ENCODE measurements at places on chromosomes 2 and 18.

GRCh38 chr2:96500385-96501066, 4.6 kb downstream of the NEURL3 start:
- DNase-seq, result no peak

DNA sequence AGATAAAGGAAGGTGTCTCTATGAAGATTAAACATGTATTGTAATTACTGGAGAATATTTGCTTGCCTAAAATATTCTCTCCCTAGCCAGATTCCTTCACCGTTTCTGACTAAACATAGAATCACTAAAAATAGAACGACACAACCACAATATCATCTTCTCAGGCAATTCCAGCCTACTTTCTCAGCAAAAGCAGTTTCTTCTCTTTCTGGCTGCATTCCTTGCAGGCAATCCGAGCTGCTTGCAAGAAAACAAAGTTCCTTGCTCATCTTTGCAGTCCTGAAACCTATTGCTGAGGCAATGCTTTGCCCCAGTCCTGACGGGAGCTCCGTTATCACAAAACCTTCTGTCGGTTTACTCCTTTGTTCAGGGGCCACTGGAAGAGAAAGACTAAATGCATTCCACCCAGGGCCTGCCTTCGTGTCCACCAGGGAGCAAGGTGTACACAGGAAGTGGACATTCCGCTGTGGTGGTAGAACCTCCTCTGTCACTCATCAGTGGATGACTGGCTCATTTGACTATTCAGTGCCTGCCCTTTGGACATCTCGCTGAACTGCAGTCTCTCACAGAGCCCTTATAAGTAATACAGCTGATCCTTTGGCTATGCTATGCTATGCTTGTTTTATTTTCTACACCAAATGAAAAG, 239.2 kb upstream of the DOK6 start:
- DNase-seq, result no peak

GRCh38 chr18:52903857-52904256, 563.9 kb downstream of the DCC start:
- DNase-seq, result no peak

GRCh38 chr2:127542231-127542630, 6.7 kb downstream of the MYO7B start:
- DNase-seq, result no peak

DNA sequence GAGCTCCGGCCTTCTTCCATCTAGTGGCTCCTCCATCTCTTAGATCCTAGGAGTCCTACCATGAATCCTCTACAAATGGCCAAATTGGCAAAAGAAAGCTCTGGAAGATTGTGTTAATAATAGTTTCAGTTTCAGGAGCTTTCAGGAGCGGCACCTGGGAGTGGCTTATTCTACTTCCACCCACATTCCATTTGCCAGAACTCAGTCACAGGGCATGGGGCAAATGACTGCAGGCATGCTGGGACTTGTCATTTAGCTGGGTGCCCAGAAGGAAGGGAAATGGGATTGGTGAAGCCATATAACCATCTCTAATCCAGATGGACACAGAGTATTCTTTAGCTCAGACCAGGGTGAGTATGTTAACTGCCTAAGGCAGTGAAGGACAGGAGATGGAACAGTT, 3.6 kb upstream of the LRATD1 start:
- no peak for DNase-seq

DNA sequence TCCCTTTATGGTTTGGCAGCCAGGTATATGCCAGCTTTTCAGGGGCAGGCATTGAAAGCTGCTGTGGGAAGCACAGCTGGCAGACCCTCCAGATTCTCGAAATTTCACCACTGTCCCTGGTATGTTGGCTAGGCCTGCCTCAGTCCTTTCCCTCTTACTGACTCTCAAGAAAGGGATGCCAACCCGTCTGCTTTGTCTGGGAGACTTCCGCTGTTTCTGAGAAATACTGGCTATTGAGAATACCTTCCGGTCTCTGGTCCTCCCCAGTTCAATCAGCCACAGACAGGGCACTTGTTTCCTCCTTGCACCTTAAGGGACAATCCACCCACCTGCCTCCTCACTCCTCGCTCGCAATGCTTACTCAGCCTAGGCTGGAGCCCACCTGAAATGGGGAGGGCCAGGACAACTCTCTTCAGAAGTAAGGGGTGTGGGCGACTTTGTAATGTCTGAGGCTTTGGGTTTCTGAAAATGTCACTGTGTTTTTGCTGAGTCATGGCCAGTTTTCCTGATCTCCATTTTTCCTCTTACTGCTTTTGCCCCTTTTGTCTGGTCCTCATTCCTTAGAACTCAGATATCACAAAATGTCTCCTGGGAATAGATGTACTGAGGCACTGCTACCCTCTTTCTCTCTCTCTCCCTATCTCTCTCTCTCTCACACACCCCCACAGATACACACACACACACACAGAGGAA, 571.1 kb downstream of the TNS1 start:
- no peak for DNase-seq

DNA sequence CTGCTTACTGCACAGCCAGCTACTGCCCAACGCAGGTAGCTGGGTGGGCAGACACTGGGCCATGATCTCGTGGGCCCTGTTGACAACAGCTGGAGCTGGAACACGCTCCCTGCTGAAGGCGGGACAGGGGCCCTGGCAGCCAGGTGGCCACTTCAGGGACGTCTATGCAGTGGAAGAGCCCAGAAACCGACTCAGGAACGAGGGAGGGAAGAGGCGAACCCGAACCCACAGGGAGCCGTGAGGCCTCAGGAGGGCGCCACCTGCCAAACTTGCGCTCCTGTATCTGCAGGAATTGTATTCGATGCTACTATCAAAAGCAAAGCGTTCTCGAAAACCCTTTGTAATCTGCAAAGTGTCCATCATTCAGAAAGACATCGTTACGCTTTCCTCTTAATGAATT, 198.4 kb downstream of the EIPR1 start:
- DNase-seq, result no peak

GRCh38 chr2:42843611-42844010, 51.2 kb upstream of the HAAO start:
- DNase-seq, result no peak

- no peak for DNase-seq
These were observed 46.6 kb upstream of the RFX8 start for GRCh38 chr2:101521487-101521886.

GRCh38 chr2:231589656-231590055, 3.0 kb upstream of the TEX44 start:
- no peak for DNase-seq

DNA sequence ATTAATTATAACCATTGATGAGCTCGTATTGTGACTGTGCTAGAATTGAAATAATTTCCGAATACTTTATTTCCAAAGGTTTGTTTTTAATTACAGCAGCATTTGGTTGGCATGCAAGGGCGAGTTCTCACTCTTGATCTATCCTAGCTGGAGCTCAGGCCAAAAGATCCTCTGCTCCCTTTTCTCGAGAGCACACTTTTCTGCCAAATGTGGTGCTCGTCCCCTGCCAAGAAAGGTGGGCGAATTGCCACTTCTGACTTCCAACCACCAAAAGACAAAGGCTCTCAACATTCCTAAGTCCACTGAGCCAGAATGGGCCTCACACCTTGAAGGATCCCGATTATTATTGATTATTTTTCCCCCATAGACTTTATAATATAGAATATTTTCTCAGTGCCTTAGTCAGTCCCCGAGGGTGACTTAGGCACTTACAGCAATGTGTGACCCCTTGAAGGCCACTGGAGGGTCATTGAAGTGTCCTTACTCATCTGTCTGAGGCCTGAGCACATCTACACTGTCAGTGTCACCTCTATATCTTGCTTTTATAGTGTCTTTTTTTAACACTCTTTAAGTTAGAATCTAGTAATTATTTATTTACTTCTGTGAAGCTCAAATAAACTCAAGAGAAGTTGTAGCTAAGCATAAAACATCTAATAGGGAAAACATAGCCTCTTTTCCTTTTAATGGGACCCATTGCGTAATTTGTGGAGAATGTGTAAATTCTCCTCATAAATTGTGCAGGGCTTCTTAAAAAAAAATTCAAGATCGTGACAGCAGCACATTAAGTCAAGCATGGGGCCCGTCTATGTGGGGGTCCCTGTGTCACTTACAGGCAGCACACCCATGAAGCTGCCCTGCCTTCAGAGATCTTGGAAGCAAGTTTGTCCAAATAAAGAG, 98.3 kb downstream of the MEIS1 start:
- no peak for DNase-seq
